Activated CD4-positive, alpha-beta memory T cell treated with anti-CD3 and anti-CD28 coated beads for 36 hours (primary cell): ENCODE measurements at places on chromosomes 7 and 10. TPM values are rescaled to one million over a fixed set of nuclear protein-coding genes. Genes with fewer than 3 reads are reported as not detected.

Gene UBE2D4
- 11.8 TPM for total RNA-seq

DNA sequence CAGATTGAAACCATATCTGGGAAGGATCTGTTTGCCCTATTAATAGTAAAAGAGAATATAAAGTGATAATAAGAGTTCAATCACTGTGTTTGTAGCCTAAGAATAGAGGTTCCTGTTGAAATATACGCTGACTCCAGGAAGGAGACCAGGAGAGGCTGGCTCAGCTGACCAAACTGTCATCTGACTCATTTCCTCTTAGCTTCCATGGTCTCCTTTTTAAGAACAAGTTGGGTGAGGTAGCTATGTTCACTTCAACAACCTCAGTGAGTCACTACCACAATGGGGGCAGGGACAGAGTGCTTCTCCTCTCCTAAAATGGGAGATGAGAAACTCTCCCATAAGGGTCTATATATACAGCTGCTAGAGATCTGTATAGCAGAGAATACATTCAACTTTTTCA, 543.3 kb downstream of the CALN1 start:
- no peak for DNase-seq

DNA sequence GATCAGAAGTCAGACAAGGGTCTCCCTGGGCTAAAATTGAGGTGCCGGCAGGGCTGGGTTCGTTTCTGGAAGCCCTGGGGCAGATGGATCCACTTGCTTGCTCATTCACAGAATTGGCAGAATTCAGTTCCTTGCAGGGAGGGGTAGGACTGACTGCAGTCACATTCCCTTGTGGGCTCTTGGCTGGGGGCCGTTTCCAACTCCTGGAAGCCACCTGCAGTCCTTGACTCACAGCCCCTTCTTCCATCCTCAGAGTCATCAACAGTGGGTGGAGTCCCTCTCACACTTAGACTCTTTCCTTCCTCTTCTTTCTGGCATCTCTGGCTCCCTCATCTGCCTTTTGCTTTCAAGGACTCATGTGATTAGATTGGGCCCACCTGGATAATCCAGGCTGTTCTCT, 54.6 kb upstream of the NANOS1 start:
- DNase-seq = no peak

DNA sequence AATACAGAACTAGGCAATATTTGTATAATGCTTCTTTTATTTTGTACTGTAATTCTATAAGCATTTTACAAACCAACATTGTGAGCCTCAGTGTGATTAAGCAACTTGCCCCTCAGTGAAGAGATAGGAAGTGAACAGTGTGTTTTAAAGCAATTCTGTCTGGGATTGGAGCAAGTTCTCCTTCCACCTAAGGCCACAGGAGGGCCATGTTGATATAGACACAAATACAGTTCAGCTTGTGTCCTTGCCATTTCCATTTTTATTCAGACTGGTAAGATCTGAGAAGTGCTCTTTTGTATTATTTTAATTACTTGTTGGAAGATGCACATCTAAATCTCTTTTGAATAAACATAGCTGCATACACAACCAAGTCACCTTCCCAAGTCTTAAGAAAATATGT, 416.3 kb upstream of the COBL start:
- no peak for DNase-seq

Gene HYAL4
- total RNA-seq = not detected

DNA sequence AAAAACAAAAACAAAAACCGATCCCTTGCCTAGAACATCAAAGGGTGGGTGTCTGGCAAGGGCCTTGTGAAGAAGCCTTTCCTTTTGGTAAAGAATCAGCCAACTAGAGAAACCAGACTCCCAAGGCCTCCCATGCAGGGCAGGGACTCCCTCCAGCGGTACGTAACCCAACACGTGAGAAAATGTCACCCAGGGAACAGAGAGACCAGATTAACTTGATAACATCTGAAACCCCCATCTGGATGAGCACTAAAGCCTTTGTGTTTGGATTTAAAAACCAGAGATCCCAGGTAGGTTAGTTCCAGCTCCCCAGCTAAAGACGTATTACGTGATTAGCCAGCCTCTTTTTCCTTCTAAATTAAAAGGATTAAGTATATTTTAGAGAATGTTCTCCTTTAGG, 3.0 kb upstream of the HABP2 start:
- DNase-seq = no peak

Gene DENND2A
- not detected for total RNA-seq

Gene CALCR
- total RNA-seq = not detected

DNA sequence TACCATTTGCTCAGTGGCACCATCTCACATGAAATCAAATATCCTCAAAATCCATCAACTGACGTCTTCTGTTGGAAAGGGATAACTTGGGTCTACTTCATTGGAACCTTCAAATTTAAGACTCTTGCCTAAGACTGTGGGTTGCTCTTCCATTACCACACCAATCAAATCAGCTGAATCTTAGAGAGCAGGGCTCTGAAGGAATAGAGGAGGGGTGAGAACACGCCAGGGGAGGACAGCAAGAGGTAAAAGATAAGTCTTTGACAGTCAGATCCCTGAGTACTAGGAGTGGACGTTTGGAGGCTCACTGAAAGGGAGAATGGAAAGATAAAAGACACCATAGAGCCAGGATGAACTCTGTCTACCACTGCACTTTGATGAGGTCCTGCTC, 107.5 kb downstream of the CCDC71L start:
- no peak for DNase-seq

GRCh38 chr7:4939971-4940728, 18.8 kb downstream of the MMD2 start:
- no peak for DNase-seq

Gene CUL1
- 69.6 TPM for total RNA-seq

DNA sequence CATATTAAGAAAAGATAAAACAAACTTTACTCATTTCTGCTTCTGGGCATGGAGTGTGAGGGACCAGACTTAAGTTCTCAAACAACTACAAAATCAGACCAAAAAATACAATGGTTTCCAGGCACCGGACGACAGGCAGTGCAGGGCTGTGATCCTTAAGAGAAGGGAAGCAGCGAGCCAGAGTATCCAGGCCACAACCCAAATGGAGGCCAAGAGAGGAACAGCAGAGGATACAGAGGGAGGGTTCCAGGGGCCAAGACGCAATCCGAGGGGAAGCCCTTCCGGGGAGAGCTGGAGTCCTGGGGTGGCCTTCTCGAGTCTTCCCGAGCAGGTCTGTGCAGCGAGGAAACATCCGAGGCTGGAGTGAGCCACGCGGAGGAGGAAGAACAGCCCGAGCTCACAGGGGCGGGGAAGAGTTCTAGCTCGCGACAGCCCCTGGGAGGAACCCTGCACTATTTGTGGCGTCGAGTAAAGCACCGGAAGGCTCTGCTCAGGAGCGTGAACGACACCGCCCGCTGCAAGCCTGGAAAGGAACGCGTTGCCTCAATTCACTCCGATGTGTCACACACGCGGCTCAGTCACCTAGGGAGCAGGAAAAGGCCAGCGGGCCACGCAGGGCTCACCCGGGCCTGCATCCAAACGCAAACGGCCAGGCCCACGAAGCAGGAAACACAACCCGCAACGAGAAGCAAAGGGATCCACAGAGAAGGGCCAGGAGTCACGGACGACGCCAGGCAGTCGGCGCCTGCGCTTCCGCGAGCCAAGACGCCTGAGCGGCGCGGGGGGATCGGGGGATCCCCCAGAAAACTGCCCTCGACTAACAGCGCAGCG, 933 bp upstream of the RNF32 start:
- peak; percentile 15 for DNase-seq

DNA sequence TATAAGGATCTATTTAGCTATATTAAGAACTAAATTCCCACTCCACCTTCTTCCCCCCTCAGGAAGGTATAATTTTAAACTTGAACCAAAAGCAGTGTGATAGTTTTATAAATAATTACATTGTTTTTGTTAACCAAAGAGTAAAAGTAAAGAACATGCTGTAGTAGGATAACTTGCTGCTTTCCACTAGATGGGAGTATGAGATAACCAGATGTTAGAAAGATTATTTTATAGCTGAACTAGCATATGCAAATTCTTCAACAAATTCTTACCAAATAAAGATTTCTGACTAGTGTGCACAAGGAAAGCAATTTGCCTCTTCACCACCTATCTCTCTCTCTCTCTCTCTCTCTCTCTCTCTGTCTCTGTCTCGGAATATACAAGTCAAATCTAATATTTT, 31.8 kb downstream of the TES start:
- DNase-seq = no peak

DNA sequence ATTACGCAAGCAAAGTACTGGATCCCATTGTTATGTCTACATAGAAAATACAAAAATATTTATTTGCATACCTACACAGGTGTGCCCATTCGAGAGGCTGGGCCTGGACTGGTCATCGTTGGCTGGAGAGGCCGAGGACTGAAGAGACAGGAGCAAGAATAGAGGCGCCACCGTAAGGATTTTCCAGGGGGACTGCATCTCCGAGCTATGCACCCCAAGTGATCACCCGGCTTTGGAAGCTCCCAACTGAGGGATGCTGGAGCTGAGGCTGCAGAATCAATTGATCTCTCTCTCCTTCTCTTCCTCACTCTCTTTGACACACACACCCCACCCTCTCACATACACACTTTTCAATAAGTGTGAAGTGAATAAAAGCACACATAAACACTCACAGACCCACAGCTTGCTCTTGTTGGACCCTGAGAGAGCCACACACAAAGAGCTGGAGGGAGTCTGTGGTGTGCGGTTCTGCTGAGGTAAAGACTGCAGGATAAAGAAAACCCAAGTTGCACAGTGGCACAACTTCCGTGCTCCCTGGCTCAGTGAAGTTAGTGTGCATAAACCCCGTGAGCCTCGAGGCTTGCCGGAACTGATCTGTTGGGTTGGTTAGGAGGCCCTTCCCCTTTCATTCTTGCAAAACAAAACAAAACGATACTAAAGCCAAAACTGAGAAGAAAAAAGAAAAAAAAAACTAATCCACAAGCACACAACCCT, at the start of gene AOAH:
Gene AOAH (minus strand): TSS at position 544 of the 714 bp plus-strand sequence. CDS start 346 bp downstream, at position 198.
- peak; percentile 87 for DNase-seq

DNA sequence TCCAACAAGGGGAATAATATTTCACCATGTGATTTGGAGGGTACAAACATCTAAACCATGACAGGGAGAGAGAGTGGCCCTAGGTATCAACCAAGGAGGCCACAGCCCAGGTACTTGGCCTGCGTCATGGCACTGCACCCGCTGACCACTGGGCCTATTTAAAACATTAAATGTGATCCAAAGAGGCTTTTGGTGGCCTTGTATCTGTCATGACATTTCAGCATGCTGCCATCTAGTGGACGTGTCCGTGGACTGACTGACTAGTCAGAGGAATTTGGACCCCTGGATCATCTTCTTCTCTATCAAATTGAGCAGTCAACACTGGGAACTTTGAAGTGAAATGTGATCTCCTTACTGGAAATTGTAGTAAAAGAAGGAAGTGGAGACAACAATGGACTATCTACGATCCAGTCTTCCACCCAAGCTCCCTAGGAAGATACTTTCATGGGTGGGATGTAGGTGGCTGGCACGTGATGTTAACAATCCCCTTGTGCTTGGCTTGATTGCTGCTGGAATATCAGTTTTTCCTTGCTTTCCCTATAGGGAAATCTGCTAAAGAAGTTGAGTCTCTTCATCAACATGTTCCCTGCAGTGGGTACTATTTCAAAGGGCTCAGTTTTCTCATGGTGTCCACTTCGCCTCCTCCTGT, 24.6 kb upstream of the ITGA8 start:
- peak; percentile 50 for DNase-seq

Gene NAT16
- not detected for total RNA-seq

Gene HOXA10
- not detected for total RNA-seq

DNA sequence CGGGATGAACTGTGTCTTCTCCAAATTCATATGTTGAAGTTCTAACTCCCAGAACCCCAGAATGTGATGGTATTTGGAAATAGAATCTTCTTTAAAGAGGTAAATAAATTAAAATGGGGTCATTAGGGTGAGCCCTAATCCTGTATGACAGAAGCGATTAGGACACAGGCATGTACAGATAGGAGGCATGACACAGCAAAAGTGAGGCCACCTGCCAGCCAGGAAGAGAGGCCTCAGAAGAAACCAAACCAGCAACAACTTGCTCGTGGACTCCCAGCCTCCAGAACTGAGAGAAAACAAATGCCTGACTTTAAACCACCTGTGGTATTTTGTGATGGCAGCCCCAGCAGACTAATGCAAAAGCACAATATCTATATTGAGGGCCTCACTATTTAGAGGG, 214.3 kb downstream of the NEBL start:
- no peak for DNase-seq
